ENCODE measurements at places on chromosomes 12 and 14.

DNA sequence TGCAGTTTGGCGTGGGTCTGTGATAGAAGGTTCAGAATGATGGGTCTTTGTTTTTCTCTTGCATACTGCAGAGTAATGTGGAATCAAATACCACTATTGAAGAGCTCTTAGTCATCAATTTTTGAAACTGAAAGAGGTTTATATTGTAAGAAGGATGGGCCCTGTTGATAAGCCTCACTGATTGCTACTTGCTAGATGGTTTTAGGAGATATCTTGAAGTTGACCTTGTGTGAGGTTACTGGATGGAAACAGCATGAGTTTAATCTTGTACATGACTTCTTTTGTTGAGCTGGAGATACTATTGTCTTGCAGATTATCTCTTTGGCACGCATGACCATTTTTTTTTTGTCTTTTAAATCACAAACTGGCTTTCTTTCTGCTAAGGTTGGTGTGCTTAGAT, 13.8 kb downstream of the BICD1 start:
- DNase-seq: no peak

DNA sequence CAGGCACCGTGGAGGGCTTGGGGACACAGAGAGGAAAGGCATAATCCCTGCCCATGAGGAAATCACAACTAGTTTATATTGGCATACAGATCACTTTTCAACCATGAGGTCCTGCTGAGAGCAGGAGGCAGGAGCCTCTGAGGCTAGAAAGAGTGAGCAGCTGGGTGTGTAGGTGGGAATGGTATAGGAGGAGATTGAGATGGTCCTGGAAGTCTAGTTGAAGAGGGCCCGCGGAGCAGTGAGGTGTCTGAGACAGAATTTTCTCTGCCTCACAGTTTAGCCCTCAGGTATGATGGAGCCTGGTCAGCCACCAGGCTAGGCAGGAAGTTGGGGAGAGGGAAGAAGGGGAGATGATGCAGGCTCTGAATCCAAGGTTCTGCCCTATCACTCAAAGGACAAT, 54.7 kb upstream of the JDP2 start:
- DNase-seq: no peak

DNA sequence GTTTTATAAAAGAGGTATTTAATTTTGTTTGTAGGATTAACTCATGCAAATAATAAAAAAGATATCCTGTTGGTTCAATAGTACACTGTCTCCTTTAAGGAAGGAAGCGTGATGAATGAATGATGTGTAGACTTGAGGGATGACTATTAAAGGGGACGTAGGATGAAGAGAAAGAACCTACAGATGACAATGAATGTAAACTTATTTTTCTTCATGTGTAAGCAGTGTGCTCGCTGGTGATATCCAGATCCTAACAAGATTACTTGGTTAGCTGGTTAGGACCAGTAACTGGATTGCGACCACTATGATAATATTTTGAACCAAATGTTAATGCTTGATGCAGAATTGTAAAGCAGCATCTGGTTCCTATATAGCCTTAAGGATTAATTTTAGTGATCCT, 2.6 kb downstream of the ARF6 start:
- no peak for DNase-seq

- no peak for DNase-seq
Measured at GRCh38 chr12:8566525-8566924, 25.8 kb upstream of the CLEC4E start.

GRCh38 chr12:106879612-106880011, 76.1 kb upstream of the TMEM263 start:
- DNase-seq: no peak

GRCh38 chr14:53968726-53969125, 12.1 kb upstream of the BMP4 start:
- no peak for DNase-seq

DNA sequence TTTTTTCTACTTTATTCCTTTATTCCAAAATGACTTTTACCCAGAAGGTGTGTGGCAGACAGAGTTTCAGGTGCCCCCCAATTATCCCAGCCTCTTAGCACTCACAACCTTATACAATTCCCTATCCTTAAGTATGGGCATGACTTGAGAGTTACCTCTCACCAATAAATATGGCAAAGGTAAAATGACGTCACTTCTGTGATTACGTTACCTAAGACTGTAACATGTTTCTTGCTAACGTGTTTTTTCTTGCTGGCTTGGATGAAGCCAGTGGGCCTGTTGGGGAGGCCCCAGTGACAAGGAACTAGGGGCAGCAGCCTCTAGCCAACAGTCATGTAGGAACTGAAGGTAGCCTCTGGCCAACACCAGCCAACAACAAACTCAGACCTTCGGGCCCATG, 13.3 kb upstream of the TUNAR start:
- DNase-seq: no peak

- DNase-seq: no peak
Measured at GRCh38 chr12:64991121-64991611, 129.9 kb downstream of the WIF1 start.

DNA sequence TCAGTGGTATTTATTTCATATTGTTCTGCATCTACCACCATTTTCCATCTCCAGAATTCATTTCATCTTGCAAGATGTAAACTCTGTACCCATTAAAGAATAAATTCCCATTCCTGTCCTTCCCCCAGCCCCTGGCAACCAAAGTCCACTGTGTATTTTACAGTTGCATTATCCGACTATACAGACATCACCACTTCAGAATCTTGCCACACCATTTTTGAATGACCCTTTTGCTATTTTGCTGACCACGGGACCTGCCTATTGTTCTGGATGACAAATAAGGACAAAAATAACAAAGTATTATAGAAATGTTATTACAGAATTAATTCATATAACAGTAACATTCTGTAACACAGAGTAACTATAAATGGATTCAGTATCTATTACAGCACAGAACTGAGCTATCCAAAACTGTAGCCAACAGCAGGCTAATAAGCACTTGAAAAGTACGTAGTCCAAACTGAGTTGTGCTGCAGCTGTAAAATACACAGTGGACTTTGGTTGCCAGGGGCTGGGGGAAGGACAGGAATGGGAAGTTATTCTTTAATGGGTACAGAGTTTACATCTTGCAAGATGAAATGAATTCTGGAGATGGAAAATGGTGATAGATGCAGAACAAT, 61.3 kb downstream of the CDK17 start:
- no peak for DNase-seq

Measured in AG04449 (cell line).